Stimulated activated CD4-positive, alpha-beta T cell treated with anti-CD3 and anti-CD28 coated beads, Interleukin-12 subunit alpha, Interleukin-12 subunit beta, amount 100 ng/mL, for 4 hours (primary cell): ENCODE measurements at places on chromosomes 7 and 10.

GRCh38 chr7:34222722-34223121, 317.4 kb downstream of the BMPER start:
- no peak for DNase-seq

DNA sequence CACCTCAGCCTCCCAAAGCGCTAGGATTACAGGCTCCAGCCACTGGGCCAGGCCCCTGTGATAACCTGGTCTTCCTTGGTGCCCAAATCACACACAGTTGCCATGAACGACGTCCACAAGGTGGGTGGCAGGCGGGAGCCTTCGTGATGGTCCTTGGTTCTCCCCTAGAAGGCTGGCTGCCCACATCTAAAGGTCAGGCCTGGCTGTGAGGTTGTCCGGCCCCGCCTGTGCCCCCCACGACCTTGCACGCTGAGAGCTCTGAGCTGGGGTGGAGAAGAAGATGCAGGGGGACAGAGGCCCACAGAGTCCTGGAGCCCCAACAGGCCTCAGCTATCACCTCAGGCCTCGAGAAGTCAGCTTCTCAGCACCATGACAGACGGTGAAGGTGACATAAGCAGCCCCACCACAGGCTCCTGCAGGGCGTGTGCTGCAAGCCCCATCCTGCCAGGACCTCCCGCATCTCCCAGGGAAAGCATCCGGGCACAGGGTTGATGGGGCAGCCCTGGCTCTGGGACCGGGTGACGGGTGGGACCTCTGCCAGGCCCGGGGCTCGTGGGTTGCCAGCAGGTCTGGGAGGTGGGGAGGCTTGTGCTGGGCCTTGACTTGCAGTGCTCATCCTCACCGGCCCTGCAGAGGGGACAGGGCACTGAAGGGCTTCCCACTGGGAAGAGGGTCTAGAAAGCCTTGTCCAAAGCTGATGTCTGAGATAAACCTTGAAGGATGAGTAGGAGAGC, 217.4 kb downstream of the WDR37 start:
- DNase-seq: no peak

GRCh38 chr10:63752318-63752717, 231.1 kb downstream of the REEP3 start:
- DNase-seq: no peak

DNA sequence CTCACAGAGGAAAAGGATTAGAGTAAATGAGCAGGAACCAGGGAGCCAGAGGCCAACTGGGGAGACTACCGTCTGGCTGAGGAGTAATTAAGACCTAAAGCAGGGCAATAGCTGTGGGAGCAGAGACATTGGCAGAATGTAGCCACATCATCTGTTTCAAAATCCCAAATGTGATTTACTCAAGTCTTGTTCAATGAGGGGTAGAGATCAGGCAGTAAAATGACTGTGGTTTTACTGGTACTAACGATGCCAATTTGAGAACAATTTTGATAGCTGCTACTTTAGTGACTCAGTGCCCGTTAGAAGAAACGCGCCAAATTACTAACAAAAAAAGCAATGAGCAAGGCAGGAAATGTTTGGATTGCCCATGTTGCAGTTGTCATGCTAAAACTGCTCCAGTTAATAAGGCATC, 12.7 kb upstream of the MIOS start:
- no peak for DNase-seq

DNA sequence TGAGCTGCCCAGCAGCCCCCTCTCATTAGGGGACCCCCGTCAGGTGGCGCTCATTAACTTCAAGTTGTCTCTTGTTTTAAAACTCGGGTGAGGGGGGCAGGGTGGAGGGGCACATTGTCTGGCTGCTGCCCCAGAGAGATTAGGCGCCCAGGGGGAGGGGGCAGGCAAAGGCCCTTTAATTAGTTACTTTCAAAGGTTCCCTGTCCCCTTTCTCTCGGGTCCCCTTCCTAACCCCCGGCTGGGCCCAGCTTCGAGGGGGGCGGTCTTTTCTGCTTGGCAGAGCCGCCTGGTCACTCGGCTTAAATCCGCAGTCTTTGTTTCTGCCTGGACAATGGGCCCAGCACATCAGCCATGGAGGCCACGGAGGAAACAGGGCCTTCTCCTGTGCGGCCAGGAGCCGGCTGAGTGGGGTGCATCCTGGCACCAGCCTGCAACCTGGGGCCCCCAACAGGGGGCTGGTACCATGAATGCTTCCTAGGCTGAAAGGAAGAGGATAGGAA, 38.9 kb upstream of the SLF2 start:
- DNase-seq: no peak

DNA sequence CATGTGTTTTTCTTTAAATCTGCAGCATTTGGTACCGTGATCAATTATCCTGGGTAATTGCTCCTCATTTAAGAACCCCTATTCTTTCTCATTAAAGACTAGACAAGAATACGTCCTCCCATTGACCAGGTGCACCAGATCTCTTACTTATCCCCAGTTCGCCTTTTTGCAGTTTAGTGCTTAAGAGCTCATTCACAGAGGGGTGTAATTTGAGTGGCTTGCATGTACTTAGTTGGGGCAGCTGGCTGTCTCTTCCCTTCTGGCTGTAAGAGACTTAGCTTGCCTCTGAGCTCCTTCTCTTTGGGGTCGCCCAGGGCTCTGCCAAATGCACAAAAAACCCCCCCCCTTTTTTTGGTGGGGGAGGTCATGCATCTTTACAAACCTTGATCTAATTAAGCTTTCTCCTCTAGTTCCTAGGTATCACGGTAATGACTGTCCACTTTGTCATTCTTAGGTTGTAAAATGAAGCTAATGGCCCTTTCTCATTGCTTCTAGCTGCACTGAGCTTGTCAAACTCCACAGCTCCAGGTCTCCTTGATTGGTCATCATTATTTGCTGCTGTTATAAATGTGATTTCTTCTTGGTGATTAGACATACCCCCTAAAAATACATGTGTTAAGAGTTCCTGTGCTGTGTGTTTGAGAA, 26.3 kb downstream of the GAD2 start:
- DNase-seq: no peak

GRCh38 chr10:94178475-94179253, 184.1 kb downstream of the NOC3L start:
- no peak for DNase-seq

DNA sequence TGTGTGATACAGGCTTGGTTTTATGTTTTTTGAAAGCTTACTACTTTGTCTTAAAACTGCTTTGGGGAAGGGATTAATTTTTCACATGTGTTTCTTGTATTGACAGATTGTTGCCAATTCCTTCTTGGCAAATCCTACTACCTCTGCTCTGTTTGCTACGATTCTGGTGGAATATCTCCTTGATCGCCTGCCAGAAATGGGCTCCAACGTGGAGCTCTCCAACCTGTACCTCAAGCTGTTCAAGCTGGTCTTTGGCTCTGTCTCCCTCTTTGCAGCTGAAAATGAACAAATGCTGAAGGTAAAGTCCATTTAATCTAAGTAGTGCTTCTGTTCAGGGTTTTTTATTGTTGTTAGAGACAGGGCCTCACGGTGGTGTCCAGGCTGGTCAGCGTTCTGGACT, 33.6 kb downstream of the TRRAP start:
- DNase-seq: no peak

GRCh38 chr10:71512312-71512711, 115.6 kb downstream of the CDH23 start:
- DNase-seq: no peak

- no peak for DNase-seq
Measured at GRCh38 chr7:47526466-47526865, 55.4 kb downstream of the TNS3 start.

GRCh38 chr7:44665531-44666213, 59.2 kb downstream of the OGDH start:
- DNase-seq: no peak

DNA sequence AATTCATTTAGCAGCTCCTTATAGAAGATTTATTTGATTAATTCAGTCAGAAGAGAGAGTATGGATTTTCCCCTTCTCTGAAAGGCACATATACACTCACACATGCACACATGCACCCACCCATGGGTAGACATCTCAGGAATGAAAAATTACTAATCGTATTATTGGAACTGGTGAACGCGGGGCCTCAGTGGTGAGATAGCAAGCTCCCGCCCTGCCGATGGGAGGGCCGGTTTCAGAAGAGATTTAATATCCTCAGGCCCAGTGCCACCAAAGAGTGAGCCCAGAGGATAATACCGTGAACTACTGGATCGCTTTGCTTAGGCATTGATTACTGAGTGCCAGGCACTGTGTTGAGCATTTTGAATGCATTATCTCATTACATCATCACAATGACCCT, 38.0 kb upstream of the EMX2 start:
- DNase-seq: no peak

DNA sequence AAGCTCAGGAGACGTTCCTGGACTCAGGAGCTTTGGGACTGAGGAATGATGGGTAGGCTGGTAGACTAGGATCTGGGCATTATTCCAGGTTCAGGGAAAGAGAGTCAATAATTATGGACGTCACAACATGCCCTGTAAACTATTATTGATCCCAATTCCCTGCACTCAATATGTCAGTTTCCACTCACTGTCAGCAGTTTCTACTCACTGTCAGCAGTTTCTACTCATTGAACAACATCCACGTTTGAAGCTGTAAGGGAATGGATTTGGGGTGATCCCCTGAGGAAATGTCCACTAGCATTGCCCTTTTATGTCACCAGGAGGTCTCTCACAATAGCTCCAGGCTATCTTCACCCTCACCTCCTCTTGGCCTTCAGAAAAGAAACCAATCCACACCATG, 1268.6 kb downstream of the TYW1 start:
- no peak for DNase-seq

DNA sequence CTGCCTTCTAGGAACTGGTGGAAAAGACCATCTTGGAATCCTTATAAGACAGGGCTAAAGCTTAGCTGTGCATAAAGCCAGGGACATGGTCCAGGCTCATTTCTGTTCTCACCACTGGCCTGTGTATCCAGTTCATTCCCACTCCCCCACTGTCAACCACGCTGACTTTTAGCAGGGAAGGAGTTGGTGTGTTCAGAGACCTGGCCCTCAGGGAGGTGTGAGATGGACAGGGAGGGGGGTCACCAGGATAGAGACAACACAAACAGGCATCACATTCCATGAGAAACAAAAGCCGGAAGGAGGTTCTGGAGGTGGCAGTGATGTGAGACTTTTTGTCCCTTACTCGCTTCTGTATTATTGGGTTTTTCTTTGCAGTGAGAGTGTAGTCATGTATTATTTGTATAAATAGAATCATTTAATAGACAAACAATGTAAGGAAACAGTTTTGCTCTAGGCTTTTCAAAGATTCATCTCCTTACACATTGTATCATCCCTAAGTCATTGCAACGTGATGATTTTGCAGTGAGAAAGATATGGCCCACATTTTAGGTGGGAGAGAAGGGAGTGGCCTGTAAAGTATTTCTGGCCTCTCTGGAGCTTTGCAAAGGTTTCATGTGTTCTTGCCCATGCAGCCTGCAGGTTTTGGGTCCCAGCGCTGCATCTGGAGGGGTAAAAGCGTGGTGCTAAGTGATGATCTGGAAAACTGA, 52.0 kb downstream of the EEPD1 start:
- no peak for DNase-seq

DNA sequence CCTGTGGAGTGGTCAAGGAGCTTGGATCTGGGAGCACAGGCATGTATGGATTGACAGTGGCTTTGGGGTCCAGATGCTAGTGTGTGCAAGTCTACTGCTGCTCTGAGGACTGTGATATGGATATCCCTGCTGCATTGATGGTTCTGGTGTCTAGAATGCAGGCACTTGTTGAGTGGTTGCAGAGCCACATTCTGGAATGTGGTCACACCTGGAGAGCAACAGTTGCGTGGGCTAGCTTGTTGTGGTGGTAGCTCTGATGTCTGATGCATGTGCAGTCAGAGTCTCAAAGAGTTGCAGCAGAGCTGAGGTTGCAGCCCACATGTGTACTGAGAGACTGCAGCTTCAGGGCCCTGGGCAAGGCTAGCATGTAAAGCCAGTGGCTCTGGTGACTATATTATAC, 43.2 kb downstream of the CCDC7 start:
- no peak for DNase-seq
